SHP77 treated with DMSO at 0.1 percent for 48 hours (cell line): ENCODE measurements at places on chromosomes 11 and 22.

- peak; percentile 5 for DNase-seq
Measured at GRCh38 chr11:1298695-1299492, 10.5 kb downstream of the TOLLIP start.

DNA sequence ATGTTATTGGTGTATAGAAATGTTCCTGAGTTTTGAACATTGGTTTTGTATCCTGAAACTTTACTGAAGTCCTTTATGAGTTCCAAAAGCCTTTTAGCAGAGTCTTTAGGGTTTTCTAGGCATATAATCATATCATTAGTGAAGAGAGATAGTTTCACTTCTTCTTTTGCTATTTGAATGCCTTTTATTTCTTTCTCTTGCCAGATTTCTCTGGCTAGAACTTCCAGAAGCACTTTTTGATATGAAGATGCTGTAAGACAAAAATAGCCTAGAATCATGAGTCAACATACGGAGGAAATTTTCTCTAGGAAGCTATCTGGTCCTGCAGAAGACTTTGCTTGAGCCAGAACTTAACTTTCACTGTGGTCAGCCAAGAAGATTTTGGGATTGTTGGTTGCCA is 86.7 kb upstream of the IZUMO1R start:
- no peak for DNase-seq

DNA sequence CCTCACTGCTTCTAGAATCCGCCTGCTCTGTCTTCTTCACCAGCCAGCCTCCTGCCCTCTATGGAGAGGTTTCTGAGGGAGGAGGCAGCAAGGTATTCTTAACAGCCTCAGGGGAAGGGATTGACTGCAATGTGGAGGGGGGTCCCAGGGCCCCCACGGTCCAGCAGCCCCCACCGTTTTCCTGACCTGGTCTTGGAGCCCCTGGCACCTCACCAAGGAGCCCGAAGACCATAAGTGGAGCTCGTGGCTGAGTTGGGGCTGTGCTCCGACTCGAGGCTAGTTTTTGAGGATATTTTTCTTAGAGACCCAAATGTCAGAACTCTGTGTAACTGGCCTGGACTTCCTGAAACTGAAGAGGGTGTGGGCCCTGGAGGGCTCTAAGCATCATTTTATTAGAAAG is 590.0 kb downstream of the BRD1 start:
- no peak for DNase-seq

DNA sequence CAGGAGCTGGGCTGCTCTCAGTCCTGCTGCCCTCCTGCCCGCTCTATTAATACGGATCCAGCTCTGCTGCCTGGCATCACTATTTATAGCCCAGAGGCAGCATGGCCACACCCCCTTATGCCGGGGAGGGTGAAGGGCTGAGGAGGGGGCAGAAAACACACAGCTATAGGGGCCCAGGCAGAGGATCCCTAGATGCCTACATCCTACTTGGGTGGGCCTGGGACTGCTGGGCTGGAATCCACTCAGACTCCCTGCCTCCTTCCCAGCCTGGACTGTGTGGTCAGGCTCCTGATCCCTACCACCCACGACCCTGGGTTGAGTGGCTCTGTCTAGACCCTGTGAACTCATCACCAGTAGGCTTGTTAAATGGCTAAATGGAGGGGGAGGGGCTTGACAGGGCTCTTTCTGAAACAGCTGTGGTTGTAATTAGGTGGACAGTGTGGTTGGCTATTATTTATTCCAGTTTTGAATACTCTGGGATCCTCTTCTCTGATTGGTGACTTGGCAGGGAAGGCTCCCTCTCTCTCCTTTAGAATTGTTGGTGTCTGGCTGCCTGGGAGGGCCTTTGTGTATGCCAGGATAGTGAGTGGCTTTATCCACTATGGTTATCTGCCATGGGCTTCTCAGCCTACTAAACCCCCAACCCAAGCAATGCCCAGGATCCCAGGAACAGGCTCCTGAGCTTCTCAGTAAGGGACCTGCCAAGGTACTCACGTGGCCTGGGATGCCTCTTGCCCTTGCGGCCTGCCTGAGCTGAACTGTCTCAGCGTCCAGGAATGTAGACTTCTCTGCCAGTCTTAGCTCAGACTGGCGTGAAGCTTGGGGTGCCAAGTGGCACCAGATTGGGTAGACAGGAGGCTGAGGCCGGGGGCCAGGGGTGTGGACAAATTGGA is 15.2 kb downstream of the PHLDB1 start:
- peak; percentile 86 for DNase-seq

GRCh38 chr11:16859651-16860050 is 121.2 kb downstream of the C11orf58 start:
- DNase-seq = no peak

- no peak for DNase-seq
Measured at GRCh38 chr22:42451499-42452145, 19.4 kb upstream of the NFAM1 start.

DNA sequence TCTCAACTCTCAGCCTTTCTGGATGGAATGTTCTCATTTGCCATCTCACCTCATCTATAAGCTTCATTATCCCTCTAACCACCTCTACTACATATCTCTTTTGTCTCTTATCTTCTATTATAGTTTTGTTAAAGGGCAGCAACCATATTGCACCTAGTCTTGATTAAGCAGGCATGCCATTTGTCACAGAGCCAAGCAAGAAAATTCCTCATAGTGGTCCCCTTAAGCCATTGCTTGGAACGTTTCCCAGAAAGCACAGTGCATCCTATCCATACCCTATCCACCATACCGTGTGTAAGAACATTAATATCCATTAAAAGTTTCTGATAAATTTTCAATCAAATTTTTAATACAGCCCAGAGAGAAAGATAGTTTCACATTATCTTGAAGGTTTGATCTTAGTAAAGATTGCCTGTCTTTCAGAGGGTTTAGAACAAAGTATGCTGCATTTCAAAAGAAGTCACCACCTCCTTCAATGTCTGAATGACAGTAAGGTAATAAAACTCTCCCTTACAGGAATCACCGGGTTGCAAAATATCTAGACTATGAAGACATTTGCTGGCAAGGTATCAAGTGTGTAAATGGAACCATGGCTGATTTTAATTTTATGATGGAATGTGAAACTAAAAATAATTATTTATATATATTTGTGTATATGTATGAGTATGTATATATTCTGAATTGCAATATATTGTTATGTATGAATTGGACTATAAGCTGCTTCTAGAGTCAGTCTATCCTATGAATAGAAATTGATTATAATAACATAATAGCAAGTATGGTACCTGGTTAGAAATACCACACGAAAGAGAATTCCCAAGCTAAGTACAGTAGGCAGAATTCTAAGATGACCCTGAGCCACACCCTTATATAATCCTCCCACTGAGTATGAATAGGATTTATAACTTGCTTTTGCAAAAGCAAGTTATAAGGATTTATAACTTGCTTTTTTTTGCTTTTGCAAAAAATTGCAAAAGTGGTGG is 1296.3 kb downstream of the LRRC4C start:
- no peak for DNase-seq

- DNase-seq = no peak
Measured at GRCh38 chr11:44743959-44744557, 17.3 kb downstream of the TSPAN18 start.

DNA sequence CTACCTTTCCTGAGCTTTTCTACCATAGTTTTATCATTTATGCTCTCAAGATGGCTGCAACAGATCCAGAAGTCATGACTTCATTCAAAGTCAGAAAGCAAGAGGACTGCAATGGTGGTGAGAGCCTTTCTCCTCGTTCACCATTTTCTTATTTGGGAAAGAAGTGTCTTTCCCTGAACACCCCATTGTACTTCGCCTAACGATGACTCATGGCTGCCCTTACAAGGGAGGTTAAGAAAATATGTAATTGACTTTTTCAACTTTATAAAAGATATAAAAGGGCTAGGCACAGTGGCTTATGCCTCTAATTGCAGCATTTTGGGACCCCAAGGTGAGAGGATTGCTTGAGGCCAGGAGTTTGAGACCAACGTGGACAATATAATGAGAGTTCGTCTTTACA is 541.7 kb downstream of the METTL15 start:
- DNase-seq = no peak

GRCh38 chr11:75503531-75504099 is 22.1 kb downstream of the GDPD5 start:
- DNase-seq = no peak

DNA sequence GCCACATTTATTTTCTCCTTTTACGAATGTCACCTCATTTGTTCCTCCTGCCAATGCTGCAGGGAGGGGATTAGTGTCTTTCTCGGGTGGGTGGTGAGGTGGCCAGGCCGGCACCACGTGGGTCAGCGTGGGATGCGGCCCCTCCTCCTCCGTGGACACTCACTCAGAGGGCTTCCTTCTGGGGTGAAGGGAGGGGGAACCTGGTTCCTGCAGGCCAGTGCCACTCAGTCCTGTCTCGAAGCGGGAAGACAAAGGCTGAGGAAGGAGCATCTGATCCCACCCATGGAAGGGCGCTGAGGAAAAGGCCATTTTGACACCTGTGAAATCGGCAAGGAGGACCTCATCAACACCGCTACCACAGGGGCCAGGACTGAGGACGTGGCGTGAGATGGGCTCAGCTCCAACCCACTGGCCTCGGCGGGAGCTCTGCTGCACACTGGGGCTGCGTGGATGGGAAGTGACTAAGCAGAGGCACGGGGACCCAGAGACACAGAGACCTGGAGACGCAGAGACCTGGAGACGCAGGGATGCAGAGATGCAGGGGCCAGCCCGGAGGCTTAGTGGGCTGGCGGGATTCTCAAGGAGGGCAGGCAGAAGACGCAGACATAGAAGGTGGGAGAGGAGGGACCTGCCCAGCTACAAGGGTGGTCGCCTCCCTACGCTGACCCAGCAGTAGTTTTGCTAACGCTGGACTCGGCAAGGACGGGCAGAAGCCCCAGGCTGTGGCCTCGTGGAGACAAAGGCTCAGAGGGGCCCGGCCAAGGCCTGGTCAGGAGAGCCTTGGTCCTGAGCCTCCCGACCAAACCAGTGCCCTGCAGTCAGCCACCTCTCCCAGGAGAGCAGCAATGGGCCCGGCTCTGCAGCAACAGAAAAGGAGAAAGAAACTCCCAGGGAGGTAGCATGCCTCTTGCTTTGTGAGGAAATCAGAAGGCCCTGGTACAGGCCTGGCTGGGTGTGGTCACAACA is 1071.2 kb downstream of the BRD1 start:
- DNase-seq = no peak
